ENCODE measurements at places on chromosomes 11 and 22. TPM values are rescaled to one million over a fixed set of nuclear protein-coding genes. Genes with fewer than 3 reads are reported as not detected.

DNA sequence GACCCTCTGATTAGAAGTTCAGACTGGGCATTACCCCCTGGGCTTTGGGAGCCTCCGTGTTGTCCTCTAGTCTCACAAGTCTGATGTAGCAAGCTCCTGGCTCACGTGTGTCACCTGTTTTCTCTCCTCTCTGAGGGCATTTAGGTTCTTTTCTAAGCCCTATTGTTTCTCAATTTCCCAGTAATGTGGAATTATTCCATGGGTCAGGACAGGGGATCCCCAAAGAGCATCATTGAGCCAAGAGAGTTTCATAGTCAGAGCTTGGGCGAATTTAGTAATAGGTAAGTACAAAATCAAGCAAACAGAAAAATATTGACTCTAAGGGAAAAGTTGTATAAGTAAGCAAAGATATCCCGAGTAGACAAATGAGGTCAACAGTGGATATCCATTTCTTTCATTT is 57.3 kb downstream of the PPP6R2 start:
- no peak for DNase-seq

GRCh38 chr22:32646476-32646875 is 155.0 kb upstream of the TIMP3 start:
- no peak for DNase-seq

GRCh38 chr11:6855971-6856541 is 6.8 kb upstream of the OR10A2 start:
- DNase-seq = no peak

- peak; percentile 84 for DNase-seq
These were observed 2.3 kb downstream of the PRR33 start for GRCh38 chr11:1889224-1889930.

MS4A7 gene
- 0.76 TPM for total RNA-seq

SPDYC gene
- total RNA-seq = not detected

KCNJ1 gene
- not detected for total RNA-seq

FAM181B gene
- not detected for total RNA-seq

SPI1 gene
- total RNA-seq = 4.8 TPM

Measured in CD4-positive, alpha-beta memory T cell (primary cell).